ENCODE measurements at places on chromosomes 6 and 20.

DNA sequence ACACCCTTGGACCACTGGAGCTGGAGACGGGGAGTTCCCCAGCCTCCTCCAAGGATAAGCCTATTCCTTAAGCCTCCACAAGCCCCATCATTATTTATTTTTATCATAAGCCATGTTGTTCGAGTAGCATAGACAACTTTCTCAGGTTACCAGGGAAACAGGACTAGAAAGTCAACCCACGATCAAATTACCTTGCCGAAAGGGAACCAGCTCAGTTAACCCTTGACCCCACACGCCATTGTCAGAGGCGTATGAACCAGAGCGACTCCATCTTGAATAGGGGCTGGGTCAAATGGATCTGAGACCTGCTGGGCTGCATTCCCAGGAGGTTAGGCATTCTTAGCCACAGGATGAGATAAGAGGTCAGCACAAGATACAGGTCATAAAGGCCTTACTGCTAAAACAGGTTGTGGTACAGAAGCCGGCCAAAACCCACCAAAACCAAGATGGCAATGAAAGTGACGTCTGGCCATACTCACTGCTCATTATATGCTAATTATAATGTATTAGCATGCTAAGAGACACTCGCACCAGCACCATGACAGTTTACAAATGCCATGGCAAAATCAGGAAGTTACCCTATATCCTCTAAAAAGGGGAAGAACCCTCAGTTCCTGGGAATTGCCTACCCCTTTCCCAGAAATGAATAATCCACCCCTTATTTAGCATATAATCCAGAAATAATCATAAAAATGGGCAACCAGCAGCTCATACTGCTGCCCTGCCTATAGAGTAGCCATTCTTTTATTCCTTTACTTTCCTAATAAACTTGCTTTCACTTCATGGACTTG lies 22.4 kb downstream of the SYNJ2 start:
- DNase-seq: no peak

DNA sequence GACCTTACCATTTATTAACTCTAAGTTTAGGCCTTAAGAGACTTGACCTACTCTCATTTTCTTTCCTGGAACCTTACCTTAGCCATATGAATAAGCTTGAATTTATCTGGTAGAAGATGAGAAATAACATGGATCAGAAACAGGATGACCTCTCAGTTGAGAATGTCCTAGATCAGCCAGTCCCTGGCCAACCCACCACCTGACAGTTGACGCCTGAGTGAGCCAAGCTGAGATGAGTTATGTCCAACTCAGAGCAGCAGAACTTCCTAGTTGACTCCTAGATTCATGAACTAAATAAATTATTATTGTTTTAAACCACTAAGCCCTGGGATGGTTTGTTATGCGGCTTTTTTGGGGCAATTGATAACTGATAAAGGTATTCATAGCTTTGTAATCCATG lies 233.0 kb upstream of the RAB32 start:
- DNase-seq: no peak

DNA sequence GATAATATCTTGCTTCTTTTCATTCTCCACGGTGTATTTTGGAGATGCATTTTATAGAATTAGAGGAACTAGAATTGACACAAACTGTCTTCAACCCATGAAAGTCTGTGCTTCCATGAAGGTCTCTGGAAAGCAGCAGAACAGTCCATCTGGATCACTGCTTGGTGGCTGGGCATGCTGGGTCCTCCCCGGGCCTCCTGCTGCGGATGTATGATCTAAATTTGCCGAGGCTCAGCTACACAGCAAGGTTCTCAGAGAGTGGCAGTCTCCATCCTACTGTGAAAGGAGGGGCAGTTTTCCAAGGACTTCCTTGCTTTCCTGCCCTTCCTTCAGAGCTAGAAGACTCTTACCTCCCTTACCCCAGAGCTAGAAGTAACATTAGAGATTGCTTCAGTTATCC lies 15.1 kb downstream of the PKIG start:
- no peak for DNase-seq

DNA sequence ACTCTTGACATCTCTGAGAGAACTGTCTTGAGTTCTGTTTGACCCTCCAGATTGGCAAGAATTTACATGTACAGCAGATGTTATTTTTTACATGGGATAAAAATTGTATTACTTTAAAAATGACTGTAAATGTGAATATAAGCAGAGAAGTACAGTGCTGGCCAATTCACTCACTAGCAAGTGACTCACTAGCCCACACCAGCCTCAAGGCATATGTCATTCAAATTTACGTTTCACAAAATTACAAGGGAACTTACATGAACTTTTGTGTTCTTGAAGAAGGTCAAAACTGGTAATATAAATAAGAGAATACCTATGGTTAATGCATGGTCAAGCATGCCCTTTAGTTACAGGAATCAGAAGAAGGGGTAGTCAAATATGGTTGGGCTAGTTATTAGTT lies 54.0 kb upstream of the HMGCLL1 start:
- DNase-seq: no peak

DNA sequence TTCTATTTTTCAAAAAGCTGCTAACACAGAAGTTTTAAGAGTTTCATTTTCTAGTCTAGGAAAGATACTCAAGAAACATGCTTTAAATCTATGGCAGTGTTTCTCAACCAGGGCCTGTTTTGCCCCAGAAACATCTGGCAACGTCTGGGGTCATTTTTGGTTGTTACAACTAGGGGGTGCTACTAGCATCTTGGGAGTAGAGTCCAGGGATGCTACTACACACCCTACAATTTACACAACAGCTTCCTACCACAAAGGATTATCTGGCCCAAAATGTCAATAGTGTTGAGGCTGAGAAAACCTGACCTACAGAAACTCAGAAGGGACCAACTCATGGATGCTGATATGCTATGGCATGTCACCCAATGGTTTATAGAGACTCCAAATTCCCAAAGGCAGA lies 24.4 kb downstream of the SERAC1 start:
- DNase-seq: no peak

DNA sequence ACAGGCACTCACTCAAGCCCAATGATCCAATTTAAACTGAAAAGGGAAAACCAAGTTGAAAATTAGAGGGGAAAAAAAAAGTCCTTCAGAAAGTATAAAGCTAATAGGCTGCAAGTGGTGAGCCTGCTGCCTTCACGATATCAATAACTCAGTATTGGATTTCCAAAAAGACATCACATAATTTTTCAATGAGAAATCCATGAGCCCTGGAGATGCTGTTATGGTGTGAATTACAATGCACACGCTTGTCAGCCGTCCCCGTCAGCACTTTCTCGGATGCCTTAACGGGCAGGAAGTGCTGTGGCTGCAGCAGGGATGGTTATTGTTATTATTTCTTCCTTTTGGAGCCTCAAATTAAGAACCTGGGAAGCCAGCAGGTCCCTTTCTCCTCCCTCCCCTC lies 138.5 kb downstream of the DHX35 start:
- no peak for DNase-seq

DNA sequence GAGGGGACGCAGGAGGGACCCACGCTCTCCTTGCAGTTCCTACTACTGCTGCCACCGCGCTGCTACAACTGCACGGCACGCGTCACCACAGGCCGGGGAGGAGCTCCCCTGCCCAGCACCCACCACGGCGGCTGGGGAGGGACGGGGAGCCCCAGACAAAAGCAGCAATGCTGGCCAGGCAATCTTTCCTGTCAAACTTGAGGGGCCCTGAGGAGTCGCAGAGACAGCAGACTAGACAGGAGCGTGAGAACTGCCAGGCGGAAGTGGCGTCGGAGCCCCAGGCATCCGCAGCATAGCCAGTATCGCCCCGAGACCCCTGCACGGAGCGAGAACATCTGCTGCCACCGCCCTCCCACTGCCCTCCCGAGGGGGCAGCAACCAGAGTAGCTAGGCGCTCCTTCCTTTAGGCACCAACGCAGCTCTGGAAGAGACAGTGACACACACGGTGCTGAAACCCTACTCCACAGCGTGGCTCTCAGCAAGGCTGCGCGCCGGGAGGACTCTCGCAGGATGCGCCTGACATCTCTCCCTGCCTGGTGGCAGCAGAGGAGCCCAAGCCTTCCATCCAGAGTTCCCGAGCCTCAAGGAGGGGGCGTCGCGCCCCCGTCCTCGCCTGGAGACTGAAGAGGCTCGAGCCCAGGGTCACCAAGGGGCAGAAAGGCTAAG lies 2.2 kb downstream of the TAF4 start:
- no peak for DNase-seq

GRCh38 chr6:46539866-46540265 lies 48.6 kb upstream of the RCAN2 start:
- DNase-seq: no peak

DNA sequence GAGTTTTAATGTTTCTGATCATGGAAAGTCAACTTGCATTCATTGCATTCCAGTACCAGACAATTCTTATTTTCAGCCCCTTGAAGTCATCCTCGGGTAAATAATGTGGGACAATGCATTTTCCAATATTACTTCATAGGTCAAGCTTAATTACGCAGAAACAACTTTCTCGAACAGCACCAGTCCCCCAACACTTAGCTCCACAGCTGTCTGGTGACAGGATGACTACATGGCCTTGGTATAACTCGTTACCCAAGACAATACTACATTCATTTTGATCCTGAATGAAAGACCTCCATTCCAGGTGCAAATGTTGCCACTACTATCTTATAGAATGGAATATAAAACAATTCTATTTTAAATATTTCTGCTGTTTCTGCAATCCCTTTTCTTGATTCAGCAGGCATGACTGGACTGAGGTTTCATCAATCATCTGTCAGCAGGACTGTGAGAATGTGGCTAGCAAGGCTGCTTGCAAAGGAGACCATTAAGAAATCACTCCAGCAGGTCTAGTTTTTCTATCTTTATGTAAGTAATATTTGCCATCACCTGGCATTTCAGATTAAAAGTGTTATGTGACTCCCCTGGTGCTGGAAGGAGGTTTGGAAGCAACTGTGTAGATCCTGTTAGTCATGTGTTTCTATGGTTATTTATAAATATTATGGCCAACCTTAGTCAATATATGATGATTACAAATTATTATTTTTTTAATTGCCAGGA lies 147.9 kb downstream of the HAO1 start:
- DNase-seq: no peak

DNA sequence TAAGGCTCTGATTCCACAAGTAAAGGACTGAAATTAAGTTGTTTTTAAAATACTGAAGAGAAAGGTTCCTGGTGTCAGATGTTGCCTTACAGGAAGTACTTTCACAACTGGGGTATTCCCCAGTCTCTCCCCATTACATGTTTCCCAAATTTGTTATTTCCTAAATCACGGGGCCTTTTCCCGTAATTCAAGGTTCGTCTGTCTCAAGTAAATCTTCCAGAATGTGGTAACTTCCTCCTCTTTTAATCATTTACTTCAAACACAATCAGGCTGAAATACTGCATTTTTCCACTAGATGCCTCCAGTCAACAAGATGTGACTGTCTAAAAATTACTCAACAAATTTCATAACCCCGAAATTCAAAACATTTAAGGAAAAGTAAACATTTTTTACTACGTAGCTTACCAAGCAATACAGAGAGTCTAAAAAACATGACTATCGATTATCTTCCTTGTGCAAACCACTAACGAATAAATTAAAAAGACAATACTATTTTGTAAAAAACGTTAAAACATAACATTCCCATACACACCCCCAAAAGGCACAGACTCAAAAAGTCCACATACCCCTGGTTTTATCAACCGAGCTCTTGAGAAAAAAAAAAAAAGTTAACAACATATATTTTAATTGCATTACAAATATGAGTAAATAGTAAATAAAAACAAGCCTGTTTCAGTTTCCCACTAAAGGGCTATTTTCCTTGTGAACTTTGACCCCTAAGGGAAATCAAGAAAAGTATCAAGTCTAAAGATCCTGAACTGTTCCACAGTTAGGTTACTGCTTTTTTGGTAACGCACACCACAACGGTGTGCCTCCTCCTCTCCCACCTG lies 1.7 kb downstream of the SOD2 start:
- DNase-seq: no peak

DNA sequence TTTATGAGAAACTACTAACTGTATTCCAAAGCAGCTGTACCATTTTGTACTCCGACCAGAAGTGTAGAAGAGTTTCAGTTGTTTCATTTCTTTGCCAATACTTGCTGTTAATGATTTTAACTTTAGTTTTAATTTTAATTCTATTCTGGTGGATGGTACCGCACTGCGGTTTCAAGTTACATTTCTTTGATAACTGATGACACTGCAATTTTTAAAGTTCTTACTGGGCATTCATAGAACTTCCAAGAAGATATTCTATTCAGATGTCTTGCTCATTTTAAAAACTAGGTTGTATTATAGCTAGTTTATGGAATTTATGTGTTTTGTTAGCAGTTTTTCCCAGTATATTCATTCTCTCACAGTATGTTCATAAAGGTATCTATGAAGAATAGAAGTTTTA lies 63.8 kb upstream of the LYRM2 start:
- DNase-seq: no peak

GRCh38 chr6:108027056-108027455 lies 47.5 kb downstream of the OSTM1 start:
- DNase-seq: no peak

DNA sequence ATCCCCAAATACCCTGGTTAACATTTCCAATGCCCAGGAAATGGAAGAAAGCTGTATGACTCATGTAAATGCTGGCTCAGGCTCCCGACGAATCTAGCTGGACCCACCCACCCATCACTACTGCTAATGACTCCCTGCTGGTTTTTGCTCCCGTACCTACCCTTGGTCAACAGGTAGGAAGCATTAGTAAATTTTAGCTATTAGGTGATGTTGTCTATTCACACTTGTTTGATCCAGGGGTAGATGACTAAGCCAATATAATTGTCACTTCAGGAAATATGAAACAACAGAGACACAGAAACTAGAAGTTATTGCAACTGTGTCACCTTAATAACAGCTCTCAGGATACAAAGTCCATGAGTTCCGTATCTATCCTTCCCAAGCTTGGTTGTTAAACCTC lies 94.4 kb upstream of the BEND6 start:
- DNase-seq: no peak

GRCh38 chr6:79005024-79005423 lies 73.0 kb downstream of the PHIP start:
- no peak for DNase-seq

- no peak for DNase-seq
Measured at GRCh38 chr20:41696428-41696827, 78.3 kb upstream of the CHD6 start.

DNA sequence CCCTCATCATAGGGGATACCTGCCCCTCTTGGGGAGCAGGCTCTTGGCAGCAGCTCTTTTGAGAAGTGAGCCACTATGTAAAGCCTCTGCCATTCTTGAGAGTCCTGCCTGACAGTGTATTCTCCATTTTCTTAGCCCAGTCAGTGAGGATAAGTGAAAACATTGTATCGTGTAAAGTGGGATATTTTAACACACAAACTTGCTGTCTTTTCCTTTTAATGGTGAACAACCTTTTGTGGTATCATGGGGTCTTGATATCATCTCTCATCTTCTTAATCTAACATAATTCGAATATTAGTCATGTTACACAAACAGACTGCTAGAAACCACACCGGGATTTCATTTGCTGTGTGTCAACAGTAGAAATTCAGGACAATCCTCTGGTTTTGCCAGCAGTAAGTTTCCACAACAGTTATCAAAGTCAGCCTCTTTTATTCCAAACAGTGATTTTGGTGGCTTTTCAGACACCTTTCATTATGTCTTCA lies 136.2 kb downstream of the HIVEP1 start:
- no peak for DNase-seq

- DNase-seq: no peak
Measured at GRCh38 chr6:29941016-29941415, 1.3 kb upstream of the HLA-A start.

All from activated T-cell treated with anti-CD3 and anti-CD28 coated beads for 4 hours (primary cell).